ENCODE measurements at places on chromosomes 12 and 14.
A peak's percentile ranks its signal among the peaks of the same experiment; 100 is the strongest.

DNA sequence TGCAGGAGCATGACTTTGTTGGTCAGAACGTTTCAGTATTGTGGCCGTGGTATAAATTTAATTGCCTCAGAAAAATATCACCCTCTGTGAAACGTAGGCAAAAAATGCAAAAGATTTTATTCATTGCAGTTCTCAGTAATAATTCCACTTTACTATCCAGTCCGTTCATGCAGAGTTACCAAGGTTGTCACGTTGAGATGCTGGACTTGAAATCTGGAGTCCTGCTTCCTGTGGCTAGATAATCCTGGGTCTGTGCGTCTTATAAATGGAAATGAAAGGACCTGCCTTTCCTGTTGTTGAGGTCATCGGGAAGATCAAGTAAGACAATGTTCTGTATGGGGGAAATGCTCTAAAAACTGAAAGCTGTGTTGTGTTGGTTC, 1.3 kb upstream of the AVPR1A start:
- no peak for DNase-seq

DNA sequence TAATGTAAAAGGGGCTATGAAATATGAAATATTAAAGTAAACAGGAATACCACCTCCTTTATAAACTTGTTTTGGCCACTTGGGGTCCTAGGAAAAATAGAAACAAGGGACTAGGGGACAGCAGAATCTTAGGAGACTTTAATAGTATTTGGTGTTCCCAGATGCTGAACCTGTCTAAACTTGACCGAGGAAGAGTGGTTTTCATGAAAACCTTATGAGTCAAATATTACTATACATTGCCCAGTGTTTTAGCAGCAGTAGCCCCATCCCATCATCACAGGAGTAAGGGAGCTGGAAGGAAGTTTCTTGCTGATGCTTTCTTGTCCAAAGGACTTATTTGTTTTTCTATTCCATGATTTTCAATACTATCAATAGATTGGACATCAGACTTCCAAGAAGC, 177.5 kb upstream of the CAND1 start:
- no peak for DNase-seq

DNA sequence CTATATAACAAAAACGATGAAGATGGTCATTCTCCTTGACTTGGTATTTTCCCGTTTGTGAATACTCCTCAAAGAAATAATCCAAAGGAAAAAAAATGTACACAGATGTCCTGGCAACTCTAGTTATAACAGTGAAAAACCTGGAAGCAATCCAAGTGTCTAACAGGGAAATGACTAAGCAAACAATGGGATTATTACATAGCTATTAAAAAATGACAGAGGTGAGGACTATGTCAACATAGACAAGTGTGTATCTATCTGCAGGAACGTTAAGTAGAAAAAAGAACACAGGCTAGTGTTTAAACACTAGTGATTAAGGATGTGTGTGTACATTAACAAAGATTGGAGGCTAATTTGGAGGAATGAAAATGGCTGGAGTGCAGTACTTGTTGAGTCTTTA, 5.9 kb upstream of the APOLD1 start:
- no peak for DNase-seq

- no peak for DNase-seq
Observed at GRCh38 chr12:23581913-23582312, 367.6 kb downstream of the SOX5 start.

- peak; percentile 34 for DNase-seq
Observed at GRCh38 chr12:121579190-121579791, 1.5 kb downstream of the KDM2B start.

DNA sequence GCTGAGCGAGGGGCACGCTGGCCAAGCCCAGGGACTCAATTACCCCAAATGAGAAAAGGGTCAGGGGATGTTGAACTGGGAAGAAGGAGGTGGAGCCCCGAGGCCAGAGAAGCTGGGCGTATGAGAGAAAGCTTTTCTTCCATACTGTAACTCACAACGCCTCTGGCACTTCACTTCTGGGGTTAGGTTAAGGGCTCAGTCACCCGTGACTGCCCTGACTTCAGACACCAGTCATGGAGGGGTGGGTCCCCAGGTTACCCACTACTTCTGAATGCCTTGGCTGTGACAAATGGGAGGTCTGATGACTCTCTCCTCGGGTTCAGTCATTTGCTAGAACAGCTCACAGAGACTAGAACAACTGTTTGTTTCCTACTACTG, 5.5 kb upstream of the GPR132 start:
- no peak for DNase-seq

DNA sequence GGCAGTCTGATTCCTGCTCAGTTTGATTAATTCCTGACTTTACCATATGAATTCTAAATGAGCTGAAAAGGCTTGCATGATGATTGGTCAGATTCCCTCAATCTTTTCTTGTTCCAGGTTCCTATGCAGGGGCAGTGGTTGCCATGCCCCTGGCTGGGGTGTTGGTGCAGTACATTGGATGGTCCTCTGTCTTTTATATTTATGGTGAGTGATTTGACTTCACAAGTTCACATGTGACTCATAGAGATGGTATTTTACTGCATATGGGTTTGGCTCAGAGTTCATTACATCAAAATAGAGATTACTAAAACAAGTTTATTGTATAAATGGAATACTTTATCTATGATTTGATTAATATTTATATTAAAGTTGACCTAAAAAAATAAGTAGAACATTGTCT, 44.8 kb downstream of the SLC17A8 start:
- no peak for DNase-seq

DNA sequence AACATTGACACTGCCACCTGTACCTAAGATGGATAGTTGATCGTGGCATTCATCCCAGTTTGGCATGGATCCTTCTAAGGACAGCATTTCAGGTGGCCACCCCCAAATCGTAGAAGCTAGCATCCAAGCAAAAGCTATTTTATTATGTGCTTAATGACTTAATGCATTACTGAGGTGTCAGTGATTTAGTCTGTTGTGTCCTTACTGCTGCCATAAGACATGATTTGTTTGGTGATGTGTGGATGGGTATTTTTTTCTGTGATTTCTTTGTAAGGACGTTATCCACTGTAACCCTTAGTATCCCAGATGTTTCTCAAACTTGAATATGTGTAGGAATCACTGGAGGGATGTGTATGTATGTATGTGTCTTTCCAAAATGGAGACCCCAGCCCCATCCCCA, 81.2 kb upstream of the EVL start:
- DNase-seq, result no peak

DNA sequence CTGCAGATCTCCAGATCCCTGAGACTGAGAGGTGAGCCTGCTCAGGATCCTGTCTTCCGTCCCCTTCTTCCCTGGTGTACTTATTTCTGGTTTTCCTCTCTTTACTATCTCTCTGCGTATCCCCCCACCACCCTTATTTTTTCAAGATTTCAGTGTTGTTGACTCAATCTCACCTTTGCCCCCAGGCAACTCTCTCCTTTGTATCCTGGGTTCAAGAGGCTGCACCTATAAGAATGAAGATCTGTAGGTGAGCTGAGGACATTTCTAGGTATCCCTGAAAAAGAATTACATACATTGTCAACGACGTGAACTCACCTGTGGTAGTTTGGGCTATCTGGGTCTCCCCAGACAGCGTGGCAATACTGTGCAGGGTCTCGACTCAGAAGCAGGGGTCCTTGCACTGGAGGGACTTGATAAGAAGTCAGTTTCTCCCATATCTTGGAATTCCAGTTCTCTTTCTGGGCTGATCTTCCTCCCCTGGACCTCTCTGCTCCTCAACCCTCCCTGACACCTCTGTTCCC, 659 bp downstream of the CIROP start:
- no peak for DNase-seq

- no peak for DNase-seq
Observed at GRCh38 chr12:79871621-79872020, 63.3 kb downstream of the PPP1R12A start.

DNA sequence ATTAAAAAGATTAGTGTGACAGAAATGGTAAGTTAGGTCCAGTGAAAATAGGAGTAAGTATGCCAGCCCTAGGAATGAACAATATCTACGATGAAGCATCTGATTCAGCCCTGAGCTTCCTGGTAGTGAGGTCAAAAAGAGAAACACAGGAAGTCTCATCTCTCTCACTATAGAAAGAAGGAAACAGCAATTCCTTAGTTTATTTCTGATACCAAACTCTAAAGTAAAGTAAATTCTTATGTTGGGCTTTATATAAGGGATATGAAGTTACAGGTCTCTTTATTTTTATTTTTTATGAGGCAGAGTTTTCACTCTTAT, 76.7 kb upstream of the RFLNA start:
- DNase-seq, result no peak

DNA sequence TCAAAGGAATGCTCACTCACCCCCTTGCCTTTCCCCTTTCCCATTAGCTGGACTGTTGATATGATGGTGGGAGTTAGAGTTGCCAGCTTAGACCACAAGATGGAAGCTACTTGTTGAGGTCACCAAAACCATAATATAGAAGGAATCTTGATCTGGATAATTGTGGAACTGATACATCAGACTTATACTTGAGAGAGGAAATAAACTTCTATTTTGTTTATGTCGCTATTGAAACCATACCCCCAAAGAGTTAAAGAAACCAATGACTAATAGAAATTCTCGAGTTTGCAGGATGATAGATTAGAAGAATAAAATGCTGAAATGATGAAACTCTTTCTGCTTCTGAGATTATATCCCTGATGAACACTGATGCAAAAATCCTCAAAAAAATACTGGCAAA, 37.9 kb downstream of the TDG start:
- no peak for DNase-seq

DNA sequence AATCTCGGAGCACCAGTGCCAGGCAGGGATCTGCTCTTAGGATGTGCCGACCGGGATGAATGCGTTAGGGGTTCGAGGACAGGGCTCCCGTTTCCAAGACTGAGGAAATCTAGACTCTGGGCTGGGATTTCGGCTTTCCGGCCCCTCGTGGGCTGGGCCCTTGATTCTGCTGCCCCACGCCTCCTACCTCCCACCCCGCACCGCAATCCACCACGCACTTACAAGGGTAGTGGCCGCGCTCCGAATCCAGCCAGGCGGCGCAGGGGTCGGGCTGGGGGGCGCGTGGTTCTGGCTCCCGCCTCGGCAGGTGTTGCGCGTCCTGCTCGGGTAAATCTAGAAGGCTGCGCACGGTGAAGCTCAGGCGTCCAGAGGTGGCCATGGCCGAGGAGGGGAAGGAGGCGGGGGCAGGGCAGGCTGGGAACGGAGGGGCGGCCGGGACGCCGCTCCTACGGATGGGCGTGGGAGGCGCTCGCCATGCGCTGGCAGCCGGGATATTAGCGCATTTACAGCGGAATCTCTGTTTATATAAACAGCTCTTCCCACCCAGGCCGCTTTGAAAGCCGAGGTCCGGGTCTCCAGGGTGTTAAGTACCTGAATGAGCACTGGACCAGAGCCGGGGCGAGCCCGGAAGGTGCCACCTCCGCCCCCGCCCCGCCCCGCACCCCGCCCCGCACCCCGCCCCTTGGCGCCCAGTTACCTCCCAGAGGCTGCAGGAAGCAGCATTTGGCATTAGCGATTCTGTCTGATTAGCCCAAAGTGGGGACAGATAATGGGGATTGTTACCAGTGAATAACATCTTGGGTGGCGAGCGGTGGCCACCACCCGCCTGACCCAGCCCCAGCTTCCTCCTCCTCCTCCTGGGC, at the start of gene NKX2-8:
Gene NKX2-8, minus strand, starts transcription at position 604 of the 863 bp plus-strand sequence. Its CDS starts 225 bp downstream, at position 379.
- no peak for DNase-seq

- DNase-seq, result no peak
Observed at GRCh38 chr14:103056322-103057027, 874 bp downstream of the CDC42BPB start.

DNA sequence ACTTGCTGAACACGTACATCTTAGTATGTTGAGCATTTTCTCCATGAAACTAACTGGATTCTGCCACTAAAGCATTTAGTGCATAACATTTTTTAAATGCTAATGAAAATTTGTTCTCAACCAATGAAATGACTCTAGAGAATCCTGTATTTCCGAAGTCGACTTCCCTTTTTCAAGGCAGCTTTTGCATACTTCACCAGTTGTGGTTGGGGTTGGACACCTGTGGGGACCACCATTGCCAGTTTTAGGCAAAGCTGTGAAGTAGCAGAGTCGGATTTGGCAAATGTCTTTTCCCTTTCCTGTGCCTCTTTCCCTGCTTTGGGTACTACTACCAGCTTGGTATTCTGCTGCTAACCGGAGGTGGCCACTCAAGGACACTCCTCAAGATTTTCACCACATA, 349.2 kb downstream of the BCAT1 start:
- no peak for DNase-seq

DNA sequence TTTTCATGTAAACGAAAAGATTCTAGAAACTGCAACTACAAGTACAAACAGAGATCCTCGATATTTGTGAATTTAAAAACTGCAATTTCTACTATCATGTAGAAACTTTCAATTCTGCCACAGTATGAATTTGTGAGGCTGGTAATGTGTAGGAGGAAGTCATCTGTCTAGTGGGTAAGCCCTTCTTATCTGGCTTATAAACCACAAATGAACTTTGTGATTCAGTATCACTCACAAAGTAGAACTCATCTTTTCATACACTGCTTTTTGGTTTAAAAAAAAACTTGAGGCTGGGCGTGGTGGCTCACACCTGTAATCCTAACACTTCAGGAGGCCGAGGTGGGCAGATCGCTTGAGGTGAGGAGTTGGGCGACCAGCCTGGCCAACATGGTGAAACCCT, 20.7 kb downstream of the GTF2A1 start:
- DNase-seq, result no peak

- no peak for DNase-seq
Observed at GRCh38 chr14:56992332-56992820, 182.1 kb upstream of the OTX2 start.

DNA sequence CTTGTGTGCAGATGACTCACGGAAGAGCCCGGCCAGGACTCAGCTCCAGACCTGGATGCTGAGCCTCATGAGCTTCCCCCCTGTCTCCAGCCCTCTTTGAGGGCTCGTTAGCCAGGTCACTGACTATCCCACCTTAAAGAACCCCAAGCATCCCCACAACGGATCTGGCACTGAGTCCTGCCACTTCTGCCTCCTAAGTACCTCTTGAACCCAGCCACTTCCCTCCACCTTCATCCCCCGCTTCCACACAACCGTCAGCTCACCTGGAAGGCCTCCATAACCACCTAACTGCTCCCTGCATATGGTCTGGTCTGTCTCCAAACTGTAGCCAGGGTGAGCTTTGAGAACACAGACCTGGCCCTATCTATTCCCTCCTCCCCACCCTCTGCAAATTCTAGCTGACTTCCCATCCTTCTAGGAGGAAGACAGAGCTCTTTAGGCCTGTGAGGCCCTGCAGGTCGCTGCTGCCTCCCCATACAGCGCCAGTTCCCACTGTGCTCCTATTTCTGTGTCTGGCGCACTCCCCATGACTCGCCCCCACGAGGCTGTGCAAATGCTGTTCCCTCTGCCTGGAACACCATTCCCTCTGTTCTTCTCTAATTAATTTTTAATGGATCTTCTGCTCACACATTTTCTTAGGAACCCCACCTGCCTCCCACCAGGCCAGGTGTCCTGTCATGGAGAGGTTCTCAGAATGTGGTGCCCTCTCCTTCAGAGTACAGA, 2.9 kb upstream of the HSP90AA1 start:
- no peak for DNase-seq

- no peak for DNase-seq
Observed at GRCh38 chr14:25411781-25412757, 362.1 kb upstream of the STXBP6 start.

- DNase-seq, result no peak
Observed at GRCh38 chr12:49335955-49336644, 888 bp downstream of the C1QL4 start.

All from activated T-cell treated with anti-CD3 and anti-CD28 coated beads for 48 hours (primary cell).